ENCODE measurements at places on chromosomes 13 and 19.

GRCh38 chr13:88464851-88465250 lies 793.7 kb downstream of the SLITRK5 start:
- H3K27ac ChIP-seq, result no peak overlapping the region
- H3K36me3 ChIP-seq, result no peaks in the 10 kb centered on the region
- H3K27me3 ChIP-seq, result no peaks in the 10 kb centered on the region
- no peak for DNase-seq

GRCh38 chr19:807627-808422 lies 10.6 kb downstream of the PTBP1 start:
- H3K4me1 ChIP-seq, result peaks cover 9% of the 10 kb centered on the region
- H3K36me3 ChIP-seq, result peaks cover 89% of the 10 kb centered on the region
- H3K27me3 ChIP-seq, result no peaks in the 10 kb centered on the region
- no peak for DNase-seq

GRCh38 chr19:33665776-33666595 lies 44.2 kb downstream of the CHST8 start:
- DNase-seq, result no peak
- H3K4me1 ChIP-seq, result no peaks in the 10 kb centered on the region
- H3K4me3 ChIP-seq, result no peak overlapping the region
- no peaks in the 10 kb centered on the region for H3K36me3 ChIP-seq
- no peak overlapping the region for H3K27ac ChIP-seq
- H3K27me3 ChIP-seq, result no peaks in the 10 kb centered on the region

DNA sequence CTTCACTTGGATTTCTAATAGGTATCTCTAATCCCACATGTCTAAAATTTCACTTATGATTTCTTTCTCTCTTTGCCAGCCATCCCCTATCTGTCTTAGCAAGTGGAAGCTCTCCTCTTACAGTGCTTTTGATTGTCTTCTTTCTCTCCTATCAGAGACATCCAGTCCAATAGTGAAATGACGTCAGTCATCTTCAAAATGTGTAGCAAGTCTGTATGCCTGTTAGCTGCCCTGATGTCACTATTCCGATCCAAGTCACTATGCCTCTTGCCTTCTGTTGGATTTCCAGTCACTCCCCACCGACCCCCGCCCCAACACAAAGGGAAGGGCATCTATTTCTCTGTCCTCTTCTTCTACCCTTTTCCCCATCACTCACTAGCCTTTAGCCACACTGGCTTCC lies 96.4 kb downstream of the WASF3 start:
- DNase-seq, result no peak
- no peak overlapping the region for H3K4me3 ChIP-seq
- no peaks in the 10 kb centered on the region for H3K27me3 ChIP-seq
- H3K4me1 ChIP-seq, result no peaks in the 10 kb centered on the region
- no peak overlapping the region for H3K27ac ChIP-seq

DNA sequence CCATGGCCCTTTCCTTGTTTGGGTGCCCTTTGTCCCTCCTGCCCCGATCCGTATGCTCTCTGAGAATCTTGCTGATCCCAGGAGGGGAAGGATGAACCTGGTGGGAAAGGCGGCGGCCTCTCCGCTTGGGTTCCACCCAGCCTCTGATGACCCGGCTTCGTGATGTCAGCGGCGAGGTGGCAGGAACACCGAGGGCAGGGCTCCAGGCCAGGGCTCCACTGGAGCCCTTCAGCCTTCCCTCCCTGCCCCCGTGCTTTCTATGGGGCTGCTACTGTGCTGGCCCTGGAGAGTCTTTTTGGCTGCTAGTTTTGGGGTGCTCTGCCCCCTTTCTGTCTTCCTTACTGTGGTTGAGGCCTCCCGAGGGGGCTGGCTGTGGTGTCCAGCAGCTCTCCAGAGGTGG lies 11.9 kb upstream of the LIN7B start:
- DNase-seq, result no peak
- no peak overlapping the region for H3K4me3 ChIP-seq
- H3K4me1 ChIP-seq, result no peaks in the 10 kb centered on the region
- H3K27ac ChIP-seq, result no peak overlapping the region

DNA sequence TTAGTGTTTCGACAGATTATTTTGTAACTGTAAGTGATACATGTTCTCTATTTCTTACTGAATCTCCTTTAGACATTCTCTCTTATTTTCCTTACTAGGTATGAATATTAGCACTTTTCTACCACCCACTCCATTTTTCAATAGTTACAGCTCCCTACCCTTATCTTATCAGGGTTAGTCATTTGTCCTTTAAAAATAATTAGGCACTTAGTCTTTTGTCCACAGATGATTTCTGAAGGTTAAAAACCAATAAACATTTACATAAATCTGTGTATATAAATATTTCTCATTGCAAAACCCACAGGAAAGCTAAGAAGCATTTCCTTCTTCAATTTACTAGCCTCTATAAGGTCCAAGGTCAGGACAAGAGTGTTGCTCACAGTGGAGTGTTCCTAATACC lies 624.1 kb upstream of the MIR17HG start:
- no peak overlapping the region for H3K27ac ChIP-seq
- no peak for DNase-seq
- H3K4me3 ChIP-seq, result no peak overlapping the region
- no peaks in the 10 kb centered on the region for H3K36me3 ChIP-seq
- no peaks in the 10 kb centered on the region for H3K4me1 ChIP-seq

DNA sequence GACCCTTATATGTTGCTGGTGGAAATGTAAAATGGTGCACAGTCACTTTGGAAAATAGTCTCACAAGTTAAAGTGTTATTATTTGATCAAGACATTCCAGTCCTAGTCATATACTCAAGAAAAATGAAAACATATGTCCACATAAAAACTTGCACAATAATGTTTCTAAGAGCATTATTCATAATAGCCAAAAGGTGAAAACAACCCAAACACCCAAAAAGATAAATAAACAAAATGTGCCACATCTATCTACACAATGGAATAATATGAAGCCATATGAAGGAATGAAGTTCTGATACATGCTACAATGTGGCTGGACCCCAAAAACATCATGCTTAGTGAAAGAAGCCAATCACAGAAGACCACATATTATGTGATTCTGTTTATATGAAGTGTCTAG lies 14.4 kb upstream of the AKAP8 start:
- peaks cover 47% of the 10 kb centered on the region for H3K36me3 ChIP-seq
- no peaks in the 10 kb centered on the region for H3K27me3 ChIP-seq
- H3K4me1 ChIP-seq, result no peaks in the 10 kb centered on the region
- H3K4me3 ChIP-seq, result no peak overlapping the region
- no peak for DNase-seq
- H3K27ac ChIP-seq, result no peak overlapping the region

DNA sequence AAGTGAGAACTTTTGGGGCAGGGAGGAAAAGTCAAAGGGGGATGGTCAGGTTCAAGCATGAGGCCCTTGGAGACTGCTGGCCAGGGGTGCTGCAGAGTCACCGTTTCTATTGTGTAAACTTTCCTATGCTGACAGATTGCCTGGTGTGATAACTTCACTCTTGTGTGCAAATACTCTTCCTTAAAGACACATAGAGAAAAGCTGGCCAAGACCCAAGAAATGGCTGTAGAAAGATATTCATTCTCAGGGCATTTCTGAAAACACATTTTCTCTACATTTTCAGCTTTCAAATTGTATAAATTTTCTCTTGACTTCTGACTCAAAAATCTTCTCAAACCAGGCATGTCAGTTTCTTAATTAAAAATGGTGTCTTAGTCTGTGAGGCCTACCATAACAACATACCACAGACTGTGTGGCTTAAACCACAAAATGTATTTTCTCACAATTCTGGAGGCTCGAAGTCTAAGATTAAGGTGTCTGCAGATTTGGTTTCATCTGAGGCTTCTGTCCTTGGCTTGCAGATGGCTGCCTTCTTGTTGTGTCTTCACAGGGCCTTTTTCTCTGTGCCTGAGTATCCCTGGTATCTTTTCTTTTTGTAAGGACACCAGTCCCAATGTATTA lies 304.5 kb downstream of the KCNRG start:
- no peaks in the 10 kb centered on the region for H3K27me3 ChIP-seq
- no peak overlapping the region for H3K4me3 ChIP-seq
- H3K27ac ChIP-seq, result no peak overlapping the region
- no peak for DNase-seq
- peaks cover 4% of the 10 kb centered on the region for H3K4me1 ChIP-seq

DNA sequence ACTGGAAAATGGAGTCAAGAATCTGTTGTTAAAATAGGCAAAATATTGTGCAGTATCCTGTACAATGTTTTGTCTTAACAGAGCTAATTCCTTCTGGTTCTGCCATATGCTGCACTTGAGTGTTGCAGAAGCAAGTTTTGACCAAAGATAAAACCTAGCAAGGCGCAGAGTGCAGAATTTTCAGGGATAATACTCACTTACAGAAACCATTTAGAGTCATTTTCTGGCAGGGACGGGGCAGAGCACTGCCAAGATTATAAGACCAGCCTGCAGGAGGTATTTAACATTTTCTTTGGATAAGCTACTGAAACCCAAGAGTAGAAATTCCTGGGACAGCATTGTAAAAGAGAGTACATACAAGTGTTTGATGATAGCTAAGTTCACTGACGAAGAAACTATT lies 159.5 kb upstream of the EDNRB start:
- no peak overlapping the region for H3K27ac ChIP-seq
- no peaks in the 10 kb centered on the region for H3K27me3 ChIP-seq
- no peak for DNase-seq
- no peaks in the 10 kb centered on the region for H3K4me1 ChIP-seq
- H3K4me3 ChIP-seq, result no peak overlapping the region
- H3K36me3 ChIP-seq, result no peaks in the 10 kb centered on the region

DNA sequence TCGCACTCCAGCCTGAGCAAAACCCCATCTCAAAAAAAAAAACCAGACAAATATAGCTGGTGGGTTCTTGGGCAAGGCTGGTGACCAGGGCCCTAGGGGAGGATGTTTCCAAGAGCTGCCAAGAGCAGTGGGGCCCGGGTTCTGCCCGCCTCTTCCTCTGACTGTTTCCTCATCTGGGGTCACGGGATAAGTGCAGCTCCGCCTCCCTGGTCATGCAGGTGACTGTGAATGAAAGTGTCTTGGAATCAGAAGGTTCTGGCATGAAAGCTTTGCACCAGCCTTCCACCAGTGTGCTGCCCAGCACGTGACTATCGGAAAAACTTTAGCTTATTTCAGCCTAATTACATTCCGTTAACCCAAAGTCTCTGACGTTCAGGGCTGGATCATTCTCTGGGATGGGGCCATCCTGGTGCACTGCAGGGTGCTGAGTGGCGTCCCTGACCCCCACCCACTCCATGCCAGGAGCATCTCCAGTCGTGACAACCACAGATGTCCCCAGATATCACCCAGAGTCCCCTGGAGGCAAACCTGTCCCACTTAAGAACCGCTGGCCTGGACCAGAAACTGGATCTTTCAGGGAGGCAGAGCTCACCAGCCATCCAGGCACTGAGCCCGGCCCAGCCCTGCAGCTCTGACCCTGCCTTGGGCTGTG lies 85.6 kb downstream of the GNG7 start:
- peaks cover 53% of the 10 kb centered on the region for H3K4me1 ChIP-seq
- DNase-seq, result no peak
- H3K4me3 ChIP-seq, result no peak overlapping the region

DNA sequence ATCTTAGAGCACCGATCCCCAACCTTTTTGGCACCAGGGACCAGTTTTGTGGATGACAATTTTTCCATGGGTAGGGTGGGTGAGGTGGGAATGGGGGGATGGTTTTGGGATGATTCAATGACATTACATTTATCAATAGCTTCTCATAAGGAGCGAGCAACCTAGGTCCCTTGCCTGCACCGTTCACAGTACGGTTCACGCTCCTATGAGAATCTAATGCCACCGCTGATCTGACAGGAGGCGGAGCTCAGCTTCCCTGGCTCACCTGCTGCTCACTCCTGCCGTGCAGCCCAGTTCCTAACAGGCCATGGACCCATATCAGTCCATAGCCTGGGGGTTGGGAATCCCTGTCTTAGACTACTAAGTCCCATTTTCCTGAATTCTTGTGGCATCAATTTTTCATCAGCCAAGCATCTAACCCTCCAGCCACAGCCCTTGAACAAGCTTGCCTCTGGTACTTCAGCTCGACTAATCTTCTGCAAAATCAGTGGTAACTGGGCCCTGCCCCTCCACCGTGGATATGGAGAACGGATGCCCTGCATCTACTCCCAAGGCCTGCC lies 37.0 kb upstream of the MAP3K10 start:
- H3K27me3 ChIP-seq, result no peaks in the 10 kb centered on the region
- no peak for DNase-seq
- H3K36me3 ChIP-seq, result no peaks in the 10 kb centered on the region

Measured in effector memory CD4-positive, alpha-beta T cell (primary cell).